ENCODE measurements at places on chromosomes 1 and 21.
A peak's percentile ranks its signal among the peaks of the same experiment; 100 is the strongest.

GRCh38 chr1:107954126-107954525 lies 10.9 kb downstream of the VAV3 start:
- no peak for DNase-seq

DNA sequence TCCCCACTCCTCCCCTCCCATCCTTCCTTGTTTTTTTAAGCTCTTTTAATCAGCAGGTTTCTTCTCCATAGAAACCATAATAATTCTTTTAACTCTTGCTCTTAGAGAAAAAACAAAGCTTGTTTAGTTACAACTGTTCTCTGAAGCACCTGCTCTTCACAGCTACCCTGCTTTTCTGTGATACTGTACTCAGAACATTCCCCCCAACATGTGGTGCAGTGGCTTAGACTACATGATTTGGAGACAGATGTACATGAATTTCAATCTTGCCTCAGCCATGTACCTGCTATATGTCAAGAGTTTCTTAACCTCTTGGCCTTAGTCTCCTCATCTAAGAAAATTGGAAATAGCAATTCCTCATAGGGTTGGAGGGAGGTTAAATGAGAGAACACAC lies 33.5 kb downstream of the LAMC2 start:
- DNase-seq: no peak

DNA sequence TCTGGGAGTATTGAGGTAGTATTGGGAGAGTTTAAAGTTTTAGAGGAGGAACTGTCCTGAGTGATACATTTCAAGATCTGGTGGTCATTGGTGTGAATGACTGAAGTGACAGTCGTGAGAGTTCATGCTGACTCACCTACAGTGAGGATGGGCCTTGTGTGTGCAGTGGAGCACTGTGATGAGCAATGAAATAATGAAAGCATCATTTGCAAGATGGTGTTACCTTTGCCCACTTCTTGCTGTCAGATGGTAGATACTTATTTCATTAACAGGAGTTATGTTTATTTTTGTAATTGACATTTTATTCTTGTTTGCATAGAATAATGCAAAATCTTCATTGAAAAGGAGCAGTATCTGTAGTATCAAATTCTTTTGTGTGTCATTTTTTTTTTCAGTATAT lies 29.0 kb downstream of the POU2F1 start:
- DNase-seq: no peak

DNA sequence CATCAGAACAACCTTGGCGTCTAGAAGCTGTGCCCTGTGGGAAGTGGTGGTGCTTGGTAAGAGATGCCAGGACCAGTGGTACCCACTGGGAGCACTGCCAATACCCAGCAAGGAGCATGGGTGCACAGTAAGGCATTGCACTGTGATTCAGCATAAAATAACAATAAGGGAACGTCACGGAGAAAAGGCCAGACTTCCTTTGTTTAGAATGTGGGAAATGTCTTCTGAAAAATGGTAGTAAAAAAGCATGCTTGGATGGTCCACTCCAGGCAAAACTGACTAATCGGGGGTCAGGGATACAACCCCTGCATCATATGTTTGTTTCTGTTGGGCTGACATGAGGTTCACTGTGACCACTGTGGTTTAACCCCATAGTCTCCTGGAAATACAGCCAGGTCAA lies 14.7 kb downstream of the METTL18 start:
- DNase-seq: no peak

- no peak for DNase-seq
Measured at GRCh38 chr1:76939050-76939816, 72.0 kb downstream of the ST6GALNAC5 start.

GRCh38 chr1:25743164-25744139 lies 56.5 kb upstream of the SELENON start:
- DNase-seq: no peak

GRCh38 chr1:221751226-221751887 lies 9.5 kb upstream of the DUSP10 start:
- no peak for DNase-seq

- DNase-seq: peak; percentile 89
Measured at GRCh38 chr1:167518331-167518700, at the start of gene CD247. Gene CD247 (minus strand): TSS chr1:167518529. CDS start chr1:167518465, 64 bp downstream.

- no peak for DNase-seq
Measured at GRCh38 chr1:46820560-46821060, 21.8 kb downstream of the CYP4B1 start.

- DNase-seq: no peak
Measured at GRCh38 chr1:23477359-23478144, 6.4 kb downstream of the ASAP3 start.

GRCh38 chr1:207813946-207814345 lies 62.1 kb downstream of the CD46 start:
- DNase-seq: no peak

DNA sequence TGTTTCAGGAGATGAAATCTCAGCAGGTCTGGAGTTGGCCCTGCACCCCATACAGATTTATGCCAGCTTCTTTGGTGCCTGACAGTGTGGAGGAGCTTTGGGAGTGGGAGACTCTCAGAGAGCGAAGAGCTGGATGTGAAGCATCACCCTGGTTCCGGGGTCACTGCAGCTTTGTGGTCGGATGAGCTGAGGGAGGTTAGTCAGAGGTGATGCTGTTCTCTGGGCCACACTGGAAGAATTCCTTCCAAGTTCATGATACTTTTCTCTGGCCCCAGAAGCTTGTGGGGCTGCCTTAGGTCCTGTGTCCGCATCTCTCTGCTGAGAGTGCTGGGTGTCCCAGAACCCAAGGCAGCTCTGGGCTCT lies 467.8 kb downstream of the CAMTA1 start:
- no peak for DNase-seq

DNA sequence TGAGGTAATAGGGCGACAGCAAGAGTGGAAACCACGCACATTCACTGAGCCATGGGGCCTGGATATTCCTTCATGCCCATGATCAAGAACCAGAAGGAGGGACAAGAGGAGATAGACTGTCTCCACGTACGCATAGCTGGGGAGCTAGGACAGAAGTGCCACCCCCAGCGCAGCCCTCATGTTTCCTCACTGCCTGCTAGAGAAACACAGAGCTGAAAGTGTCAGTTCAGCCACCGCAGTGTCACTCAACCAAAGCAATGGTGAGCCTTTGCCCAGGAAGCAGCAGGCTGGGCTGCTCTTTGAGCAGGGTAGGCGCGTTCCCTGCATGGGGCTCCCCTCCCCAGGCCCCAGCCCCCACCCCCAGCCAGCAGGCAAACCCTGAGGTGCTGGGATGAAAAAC lies 68.5 kb downstream of the STUM start:
- no peak for DNase-seq

DNA sequence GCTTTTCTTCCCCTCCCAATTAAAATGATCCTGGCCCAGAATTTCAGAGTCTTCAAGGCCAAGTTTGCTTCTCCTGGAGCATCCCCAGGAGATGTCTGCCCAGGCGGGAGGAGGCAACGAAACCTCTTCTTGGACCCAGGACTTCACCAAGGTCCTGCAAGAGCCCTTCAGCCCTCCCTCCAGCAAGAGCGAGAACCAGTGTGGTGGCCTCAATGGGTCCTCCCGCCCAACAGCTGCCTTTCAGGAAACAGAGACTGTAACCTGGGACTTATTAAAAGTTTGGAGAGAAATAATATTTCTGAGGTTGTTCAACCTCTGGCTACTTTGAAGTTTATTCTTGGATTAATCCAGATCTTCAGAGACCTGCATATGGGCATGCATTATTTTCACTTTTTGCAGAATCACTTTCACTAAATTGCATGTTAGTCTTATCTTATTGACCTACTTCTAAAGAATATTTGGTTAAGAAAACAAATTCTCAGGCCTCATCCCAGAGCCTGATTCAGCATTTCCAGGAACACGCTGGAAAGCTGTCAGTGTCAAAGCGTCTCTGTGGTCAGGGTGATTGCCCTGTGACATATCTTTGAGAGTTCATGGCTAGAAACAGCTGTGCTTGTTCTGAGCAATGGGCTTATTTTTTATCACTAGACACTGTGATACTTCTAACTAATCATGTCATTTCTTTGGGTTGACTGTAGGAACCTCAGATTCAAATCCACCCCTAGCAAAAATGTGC lies 66.0 kb upstream of the CLDN14 start:
- no peak for DNase-seq

DNA sequence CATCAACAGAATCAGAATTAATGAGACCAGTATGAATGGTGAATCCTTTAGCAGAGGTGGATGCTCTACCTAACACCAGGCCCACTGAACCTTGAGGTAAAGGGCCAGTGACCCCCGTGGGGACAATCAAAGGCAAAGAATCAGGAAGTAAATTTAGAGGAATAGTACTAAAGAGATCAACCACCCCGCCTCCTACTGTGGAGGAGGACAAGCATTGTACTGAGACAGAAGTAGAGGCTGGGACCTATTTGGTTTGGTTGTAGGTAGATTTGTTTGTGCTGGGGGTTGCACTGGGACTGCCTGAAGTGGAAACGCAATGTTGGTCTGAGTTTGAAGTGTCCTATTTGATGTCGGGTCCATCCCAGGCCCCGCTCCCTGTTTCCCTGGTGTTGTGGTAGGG lies 9.5 kb downstream of the CD48 start:
- no peak for DNase-seq

GRCh38 chr1:209527372-209527771 lies 56.1 kb upstream of the CAMK1G start:
- DNase-seq: no peak

- DNase-seq: no peak
Measured at GRCh38 chr1:33176362-33176850, 5.4 kb downstream of the TRIM62 start.

GRCh38 chr1:50416150-50416527 lies 7.1 kb downstream of the DMRTA2 start:
- no peak for DNase-seq

GRCh38 chr1:11044849-11045427 lies 2.1 kb downstream of the MASP2 start:
- no peak for DNase-seq

GRCh38 chr1:25565626-25566025 lies 22.2 kb downstream of the LDLRAP1 start:
- no peak for DNase-seq

- no peak for DNase-seq
Measured at GRCh38 chr21:38773099-38774061, 32.3 kb upstream of the ETS2 start.

GRCh38 chr1:6423321-6423999 lies 1.1 kb upstream of the ESPN start:
- peak; percentile 76 for DNase-seq

- no peak for DNase-seq
Measured at GRCh38 chr1:38088366-38088765, 41.8 kb upstream of the POU3F1 start.

DNA sequence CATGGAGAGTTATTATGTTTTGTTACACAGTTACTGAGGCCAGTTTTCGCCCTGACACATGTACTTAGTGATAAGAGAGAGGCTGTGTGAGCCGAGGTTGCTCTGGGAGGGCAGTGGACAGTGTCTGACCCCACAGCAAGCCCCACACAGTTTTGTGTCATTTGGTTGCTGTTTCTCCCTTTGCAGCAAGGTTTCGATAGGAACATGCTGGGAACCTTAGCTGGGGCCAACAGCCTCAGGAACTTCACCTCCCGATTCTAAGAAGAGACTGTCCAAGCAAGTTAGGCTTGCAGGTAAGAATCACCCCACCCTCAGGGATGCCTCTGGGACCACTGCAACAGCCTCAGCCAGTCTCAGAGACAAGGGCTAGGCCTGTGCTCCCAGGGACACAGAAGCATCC lies 45.3 kb downstream of the PKP1 start:
- no peak for DNase-seq

DNA sequence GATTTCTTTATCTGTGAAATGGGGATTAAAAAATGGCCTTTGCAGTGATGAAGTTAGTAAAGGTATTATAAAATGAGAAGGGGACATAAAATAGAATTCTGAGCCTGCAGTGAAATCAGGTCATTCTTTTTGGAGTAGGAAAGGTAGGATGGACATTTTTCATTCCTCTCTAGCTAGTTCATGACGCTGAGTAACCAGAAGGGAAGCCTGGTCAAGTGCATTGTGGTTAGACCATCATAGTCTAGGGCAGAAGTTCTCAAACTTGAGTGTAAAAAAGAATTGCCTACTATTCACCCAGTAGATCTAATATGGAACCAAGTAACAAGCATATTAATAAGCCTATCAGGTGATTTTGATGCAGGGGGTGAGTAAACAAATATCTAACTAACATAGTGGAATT lies 50.8 kb downstream of the TGFB2 start:
- DNase-seq: no peak

- DNase-seq: no peak
Measured at GRCh38 chr1:68542586-68542985, 45.7 kb upstream of the DEPDC1 start.

DNA sequence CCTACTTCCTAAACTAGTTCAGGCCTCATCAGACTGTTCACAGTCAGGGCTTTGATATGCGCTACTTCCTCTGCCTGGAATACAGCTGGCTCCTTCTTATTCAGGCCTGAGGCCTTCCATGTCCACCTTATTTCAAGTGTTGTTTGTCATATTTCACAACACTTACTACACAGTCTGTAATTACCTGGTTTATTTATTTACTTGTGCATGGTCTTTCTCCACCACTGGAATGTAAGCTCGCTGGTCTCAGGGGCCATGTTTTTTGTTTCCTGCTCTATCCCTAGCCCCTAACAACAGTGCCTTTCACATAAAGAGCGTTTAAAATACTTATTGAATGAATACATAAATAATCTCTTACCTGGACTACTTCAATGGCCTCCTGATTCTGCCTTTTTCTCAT lies 4.6 kb upstream of the SRSF4 start:
- no peak for DNase-seq

- no peak for DNase-seq
Measured at GRCh38 chr1:9374748-9375341, 82.2 kb downstream of the SPSB1 start.

GRCh38 chr1:183404476-183404875 lies 13.7 kb downstream of the NMNAT2 start:
- no peak for DNase-seq

All from CD4-positive, alpha-beta T cell treated with Interleukin-17A for 1 hour (primary cell).